ENCODE measurements at places on chromosomes 5 and 9.

GRCh38 chr9:83006378-83006777 lies 56.6 kb downstream of the RASEF start:
- no peak for DNase-seq

GRCh38 chr5:168952196-168952595 lies 348.7 kb downstream of the SLIT3 start:
- no peak for DNase-seq

DNA sequence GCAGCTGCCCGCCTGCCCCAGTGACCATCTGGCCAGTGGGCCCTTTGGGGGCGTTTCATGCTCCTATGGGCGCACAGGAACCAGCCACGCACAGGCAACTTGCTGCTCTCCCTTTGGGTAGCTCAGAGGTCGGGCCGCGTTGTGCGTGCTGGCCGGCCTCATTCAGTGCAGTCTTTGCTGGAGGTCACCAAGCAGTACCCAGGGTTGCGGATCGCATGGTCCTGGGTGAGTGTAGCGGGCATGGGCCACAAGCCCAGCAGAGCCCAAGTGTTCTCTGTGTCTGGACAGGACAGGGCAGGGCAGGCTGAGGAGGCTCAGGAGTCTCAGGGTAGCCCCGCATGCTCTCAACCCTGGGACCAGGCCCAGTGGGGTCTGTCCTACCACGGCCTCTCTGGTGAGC lies 9.9 kb upstream of the MRNIP start:
- no peak for DNase-seq

DNA sequence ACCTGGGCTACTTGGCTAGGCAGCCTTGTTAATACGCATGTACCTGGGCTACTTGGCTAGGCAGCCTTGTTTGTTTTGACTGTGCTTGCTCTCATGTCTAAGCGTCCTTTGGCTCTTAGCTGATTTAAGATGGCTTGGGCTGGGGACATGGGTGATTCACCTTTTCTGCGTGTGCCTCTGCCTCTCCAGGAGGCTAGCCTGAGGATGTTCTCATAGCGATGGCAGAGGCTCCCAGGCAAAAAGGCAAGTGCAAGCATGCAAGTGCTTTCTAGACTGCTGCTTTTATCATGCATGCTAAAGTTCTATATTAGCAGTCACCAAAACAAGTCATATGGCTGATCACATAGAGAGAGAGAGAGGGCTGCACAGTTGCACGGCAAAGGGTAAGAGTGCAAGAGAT lies 300.5 kb downstream of the IRX1 start:
- DNase-seq: no peak

DNA sequence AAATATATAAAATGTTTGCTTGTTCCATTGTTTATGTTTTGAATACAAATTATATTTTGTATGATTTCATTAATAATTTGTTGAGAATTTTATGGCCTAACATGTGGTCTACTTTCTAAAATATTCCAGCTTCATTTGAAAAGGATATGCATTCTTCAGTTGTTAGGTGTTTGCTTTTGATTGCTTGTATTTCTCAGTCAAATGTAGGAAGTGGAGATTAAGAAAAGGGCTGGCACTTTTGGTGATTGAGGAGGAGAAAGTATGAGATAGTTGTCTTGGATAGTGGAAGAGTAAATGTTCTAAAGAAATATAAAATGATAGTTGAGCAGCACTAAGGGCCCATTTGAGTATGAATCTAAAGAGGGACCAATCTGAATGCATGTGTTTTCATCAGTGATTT lies 23.1 kb downstream of the JAK2 start:
- DNase-seq: no peak

- DNase-seq: peak; percentile 21
These were observed 22.1 kb upstream of the MATR3 start for GRCh38 chr5:139271201-139272027.

DNA sequence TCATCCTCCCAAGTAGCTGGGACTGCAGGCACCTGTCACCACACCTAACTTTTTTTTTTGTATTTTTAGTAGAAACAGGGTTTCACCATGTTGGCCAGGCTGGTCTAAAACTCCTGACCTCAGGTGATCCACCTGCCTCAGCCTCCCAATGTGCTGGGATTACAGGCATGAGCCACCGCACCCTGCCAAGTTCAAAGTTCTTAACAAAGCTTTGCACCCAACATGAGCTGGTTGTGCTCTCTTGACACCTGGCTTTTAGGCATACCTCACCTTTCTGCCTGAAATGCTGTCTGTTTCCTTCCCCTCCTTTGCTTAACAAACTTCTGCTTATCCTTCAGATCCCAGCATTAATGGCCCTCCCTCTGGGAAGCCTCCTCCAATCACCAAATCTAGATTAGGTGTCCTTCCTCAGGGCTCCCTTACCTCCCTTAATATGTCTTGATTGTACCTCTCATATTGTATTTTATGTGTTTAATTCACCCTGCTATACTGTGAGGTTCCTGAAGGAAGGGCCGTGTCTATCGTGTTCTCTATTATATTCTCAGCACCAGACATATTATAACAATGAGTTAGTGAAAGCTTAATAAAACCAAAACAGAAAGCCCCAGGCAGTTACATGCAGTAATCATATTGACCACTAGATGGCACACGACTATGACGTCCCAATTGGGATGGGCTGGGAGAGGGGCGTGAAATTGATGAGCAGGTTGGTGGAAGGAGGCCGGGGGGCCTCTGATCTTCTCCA lies 62.9 kb upstream of the PPARGC1B start:
- no peak for DNase-seq

GRCh38 chr5:138455232-138455930 lies 9.9 kb upstream of the EGR1 start:
- DNase-seq: no peak

GRCh38 chr5:143898381-143898780 lies 86.4 kb downstream of the HMHB1 start:
- no peak for DNase-seq

GRCh38 chr5:102481054-102481715 lies 17.6 kb downstream of the SLCO6A1 start:
- no peak for DNase-seq

DNA sequence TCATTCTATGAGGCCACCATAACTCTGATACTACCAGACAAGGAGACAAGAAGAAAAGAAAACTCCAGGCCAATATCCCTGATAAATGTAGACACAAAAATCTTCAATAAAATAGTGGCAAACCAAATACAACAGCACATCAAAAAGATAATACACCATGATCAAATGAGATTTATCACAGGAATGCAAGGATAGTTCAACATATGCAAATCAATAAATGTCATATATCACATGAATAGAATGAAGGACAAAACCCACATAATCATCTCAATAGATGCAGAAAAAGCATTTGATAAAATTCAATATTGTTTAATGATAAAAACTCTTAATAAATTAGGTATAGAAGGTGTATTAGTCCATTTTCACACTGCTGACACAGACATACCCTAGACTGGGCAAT lies 139.9 kb downstream of the ADAMTS6 start:
- no peak for DNase-seq

DNA sequence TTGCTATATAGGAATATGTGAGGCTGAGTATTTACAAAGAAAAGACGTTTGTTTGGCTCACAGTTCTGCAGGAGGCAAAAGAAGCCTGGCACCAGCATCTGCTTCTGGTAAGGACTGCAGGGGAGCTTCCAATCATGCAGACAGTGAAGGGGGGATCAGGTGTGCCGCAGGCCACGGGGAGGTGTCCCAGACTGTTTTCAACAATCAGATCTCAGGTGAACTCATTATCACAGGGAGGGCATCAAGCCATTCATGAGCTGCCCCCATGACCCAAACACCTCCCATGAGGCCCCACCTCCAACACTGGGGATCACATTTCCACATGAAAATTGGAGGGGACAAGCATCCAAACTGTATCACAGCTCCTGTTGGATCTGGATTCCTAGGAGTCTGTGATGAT lies 30.4 kb upstream of the TRIM14 start:
- DNase-seq: no peak

GRCh38 chr5:144436007-144436406 lies 265.3 kb downstream of the KCTD16 start:
- DNase-seq: no peak

- no peak for DNase-seq
These were observed 23.2 kb downstream of the MAP3K1 start for GRCh38 chr5:56838409-56839039.

DNA sequence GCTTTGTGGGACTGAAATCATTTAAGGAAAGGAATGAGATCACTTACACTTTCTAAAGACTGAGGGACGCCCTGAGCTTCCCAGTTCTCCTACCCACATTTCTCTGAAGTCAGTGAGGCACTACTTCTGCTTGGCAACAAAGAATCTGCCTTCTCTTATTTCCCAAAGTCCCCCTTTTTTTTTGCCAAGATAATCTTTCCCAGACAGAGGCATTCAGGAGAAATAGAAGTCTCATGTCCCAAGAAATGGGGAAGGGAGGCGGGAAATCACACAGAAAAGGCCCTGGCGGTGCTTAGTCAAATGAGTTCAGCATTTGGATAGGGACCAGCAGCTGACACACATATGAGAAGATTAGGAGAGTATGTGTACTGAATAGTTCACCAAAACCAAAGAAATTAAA lies 159.7 kb downstream of the MUSK start:
- DNase-seq: no peak

- no peak for DNase-seq
These were observed 202.7 kb upstream of the NR3C1 start for GRCh38 chr5:143606043-143606752.

DNA sequence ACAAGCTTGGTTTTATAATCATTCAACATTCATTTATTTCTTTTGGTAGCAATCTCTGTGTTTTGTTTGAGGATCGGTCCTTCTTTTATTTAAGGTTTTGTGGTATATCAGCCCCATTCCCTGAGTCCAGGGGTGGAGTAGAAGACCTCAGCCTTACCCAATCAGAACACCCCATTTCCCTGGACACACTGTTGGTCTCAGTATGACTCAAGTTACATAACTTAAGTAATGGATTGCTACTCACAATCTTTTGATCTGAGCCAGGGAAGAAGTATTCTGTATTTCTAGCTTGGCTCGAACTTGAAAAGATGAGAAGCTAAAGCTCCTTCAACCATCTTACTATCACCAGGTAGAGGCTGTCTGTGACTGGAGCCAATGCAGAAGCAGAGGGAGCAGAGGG lies 175.2 kb upstream of the HAPLN1 start:
- DNase-seq: no peak

DNA sequence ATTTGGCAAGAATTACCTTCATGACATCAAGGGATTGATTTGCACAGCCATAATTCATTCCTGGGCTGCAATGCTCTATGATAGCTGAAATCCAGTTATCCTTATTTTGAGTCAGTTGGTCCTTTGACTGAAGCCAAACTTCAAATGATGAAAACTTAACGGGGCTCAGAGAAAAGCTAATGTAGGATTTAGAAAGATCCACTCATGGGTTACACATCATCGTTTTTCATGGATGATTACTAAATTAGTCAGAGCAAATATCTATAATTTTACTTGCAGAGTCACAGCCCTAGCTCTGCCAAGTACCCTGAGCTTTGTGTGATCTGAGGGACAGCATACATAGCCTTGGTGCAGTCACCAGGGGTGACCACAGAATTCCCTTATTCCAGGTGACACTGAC lies 27.3 kb upstream of the MUSK start:
- DNase-seq: no peak

GRCh38 chr5:57437976-57438805 lies 44.4 kb downstream of the ACTBL2 start:
- DNase-seq: no peak

GRCh38 chr9:126885131-126885641 lies 24.7 kb downstream of the ZBTB34 start:
- DNase-seq: no peak

DNA sequence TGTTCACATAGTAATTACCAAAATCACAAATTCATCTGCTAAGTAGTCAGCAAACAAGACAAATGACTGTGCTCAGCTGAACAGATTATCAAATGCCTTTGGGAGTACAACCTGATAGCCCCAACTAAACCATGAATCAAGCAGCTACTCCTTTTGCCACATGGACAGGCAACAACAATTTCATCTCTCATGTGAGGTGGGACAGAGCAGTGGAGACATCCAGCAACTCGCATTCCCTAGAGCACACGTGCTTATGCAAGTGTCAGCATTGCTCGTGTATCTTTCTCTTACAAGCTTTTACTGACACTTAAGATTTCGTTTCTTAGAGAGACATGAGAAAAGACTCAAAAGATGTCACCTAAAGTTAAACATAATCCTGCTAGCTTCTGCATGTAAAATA lies 42.7 kb upstream of the PPP2R2B start:
- DNase-seq: no peak

DNA sequence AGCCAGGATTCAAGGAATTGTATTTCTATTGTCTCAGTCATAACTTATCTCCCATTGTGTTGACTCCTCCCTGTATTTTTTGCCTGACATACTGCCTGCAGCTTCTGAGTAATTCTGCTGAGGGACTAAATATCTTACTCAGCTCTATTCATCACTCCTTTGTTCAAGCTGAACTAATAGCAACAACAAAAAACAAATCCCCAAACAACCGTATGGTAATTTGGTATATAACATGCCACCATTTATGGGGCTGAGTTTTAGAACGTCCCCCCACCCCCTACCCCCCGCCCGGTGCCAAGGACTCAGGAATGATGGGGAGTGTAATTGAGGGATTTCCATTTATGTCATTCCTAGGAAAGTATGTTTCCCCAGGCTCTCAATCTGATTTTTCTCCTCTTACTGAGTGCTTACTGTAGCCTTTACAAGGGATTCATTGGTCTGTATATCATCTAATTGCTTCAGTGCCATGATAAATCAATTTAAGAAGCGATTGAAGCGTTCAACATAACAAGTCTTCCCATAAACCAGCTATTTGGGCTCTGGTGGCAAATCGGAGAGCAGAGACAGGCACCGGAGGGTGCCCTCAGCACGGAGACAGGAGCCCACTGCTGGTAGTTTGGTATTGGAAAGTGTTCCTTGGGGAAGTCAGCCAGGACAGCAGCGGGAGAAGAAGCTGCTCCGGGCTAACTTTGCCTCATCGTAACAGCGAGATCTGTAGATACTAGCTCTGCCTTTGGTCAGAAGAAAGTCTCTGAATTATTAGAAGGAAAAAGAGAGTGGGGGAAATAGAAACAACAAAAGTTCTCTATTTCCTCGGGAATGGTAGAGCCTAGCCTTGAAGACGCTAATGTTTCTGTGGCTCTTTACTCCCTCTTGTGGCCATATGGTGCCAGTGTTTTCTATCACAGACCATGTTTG lies 40.7 kb upstream of the HSD17B4 start:
- peak; percentile 44 for DNase-seq

- no peak for DNase-seq
These were observed 21.7 kb upstream of the VLDLR start for GRCh38 chr9:2599896-2600295.

DNA sequence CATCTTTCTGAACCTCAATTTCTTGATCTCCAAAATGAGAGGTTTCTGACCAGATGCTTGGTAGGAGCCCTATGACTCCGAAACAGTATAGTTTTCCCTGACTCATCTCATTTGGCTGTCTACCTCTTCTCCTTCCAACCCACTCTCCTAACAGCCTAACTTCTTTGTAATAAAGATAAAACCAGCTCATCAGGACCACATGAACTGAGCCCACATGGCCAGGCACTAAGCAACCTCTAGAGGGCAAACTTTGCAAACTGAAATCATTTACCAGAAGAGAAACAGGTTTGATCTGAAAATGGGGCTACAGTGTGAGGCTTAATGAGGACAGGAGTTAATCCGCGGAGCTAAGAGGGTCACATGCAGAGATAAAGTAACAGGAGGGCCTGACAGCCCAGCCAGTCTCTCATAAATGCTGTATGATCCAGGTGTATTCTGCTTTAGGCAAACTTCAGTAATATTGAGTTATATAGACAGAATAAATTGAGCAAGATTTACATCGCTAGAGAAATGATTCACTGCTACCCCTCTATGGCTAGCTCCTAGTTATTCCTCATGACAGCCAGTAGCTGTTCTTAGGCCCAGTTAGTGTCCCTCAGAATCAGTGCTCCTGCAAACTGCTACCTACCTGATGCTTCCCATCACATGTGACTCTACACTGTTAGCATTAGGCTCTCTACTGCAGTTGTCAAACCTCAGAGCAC lies 64.6 kb downstream of the ABCA1 start:
- peak; percentile 55 for DNase-seq

All from NCI-H1930 (cell line).